T-helper 17 cell (primary cell): ENCODE measurements at places on chromosomes 12 and 14. TPM values are rescaled to one million over a fixed set of nuclear protein-coding genes. Genes with fewer than 3 reads are reported as not detected.

DNA sequence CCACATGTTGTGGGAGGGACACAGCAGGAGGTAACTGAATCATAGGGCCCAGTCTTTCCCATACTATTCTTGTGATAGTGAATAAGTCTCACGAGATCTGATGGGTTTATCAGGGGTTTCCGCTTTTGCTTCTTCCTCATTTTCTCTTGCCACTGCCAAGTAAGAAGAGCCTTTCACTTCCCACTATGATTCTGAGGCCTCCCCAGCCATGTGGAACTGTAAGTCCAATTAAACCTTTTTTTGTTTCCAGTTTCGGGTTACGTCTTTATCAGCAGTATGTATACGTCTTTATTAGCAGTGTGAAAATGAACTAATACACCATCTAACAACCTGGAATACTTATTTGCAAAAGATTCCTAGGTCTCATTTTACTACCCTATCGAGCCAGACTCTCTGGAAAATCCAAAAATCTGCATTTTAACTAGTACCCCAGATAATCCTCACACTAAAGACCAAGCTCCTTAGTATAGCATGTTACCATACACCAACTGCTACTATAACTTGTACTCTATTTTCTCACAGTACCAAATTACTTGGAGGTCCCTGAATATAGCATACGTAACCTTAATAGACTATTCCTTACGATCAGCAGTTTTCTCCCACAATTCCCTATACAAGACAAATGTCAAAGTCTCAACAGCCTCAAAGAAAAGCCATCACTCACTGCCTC is 11.5 kb downstream of the GTF2A1 start:
- no peak for DNase-seq

DNA sequence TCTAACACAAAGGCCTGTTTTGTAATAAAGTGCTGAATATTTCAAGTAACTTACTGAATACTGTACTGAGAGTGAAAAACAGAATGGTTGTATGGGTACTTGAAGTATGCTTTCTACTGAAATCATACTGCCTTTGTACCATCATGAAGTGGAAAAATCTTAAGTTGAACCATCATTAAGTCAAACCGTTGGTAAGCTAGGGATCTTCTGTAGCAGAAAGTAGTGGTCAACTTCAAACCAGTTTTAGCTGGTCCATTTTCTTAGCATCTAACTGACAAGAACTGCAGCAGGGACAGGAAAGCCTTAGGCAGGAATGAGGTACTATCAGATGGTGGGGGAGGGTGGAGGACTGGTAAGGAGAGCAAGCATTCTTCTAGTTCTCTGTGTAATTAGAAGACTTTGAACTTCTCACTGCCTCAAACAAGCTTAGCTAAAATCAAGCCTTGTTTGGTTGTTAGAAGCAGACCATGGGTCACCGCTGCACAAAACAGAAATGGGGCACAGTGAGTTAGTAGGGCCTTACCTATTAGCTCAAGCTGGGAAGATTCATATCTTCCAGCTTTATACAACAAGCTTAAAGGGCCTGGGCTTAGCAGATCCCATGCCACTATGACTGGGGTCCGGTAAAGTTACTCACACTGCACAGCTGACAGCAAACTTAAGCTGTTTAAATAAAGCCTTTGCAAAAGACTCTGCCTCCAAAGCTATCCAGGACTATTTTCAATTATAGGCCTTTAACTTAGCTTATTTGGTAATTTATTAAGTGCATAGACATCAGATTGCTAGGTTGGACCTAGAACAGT is 73.8 kb downstream of the ACADS start:
- no peak for DNase-seq

- no peak for DNase-seq
These were observed 152.4 kb upstream of the RFLNA start for GRCh38 chr12:124142395-124143035.

DNA sequence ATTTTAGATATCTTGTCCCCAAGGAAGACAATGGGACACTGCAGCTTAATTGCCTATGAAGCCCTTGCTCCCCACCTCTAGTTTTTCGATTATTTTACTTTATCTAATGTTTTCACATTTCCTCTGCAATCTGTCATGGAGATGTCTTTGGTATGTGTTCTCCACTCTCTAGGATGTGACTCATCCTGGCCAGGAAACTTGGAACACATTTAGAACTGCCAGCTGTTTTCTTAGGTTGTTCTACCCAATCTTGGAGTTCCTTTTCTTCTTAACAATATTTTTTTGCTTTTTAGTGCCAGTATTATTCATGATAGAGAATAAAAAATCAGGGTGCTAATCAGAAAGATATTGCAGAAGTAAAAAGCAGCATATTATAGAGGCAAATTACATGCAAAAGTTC is 101.7 kb upstream of the CLEC14A start:
- DNase-seq: no peak

DNA sequence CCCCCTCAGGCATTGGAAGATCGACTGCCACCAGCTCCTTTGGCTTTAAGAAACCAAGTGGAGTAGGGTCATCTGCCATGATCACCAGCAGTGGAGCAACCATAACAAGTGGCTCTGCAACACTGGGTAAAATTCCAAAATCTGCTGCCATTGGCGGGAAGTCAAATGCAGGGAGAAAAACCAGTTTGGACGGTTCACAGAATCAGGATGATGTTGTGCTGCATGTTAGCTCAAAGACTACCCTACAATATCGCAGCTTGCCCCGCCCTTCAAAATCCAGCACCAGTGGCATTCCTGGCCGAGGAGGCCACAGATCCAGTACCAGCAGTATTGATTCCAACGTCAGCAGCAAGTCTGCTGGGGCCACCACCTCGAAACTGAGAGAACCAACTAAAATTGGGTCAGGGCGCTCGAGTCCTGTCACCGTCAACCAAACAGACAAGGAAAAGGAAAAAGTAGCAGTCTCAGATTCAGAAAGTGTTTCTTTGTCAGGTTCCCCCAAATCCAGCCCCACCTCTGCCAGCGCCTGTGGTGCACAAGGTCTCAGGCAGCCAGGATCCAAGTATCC is 288.7 kb downstream of the NAV3 start:
- no peak for DNase-seq

DNA sequence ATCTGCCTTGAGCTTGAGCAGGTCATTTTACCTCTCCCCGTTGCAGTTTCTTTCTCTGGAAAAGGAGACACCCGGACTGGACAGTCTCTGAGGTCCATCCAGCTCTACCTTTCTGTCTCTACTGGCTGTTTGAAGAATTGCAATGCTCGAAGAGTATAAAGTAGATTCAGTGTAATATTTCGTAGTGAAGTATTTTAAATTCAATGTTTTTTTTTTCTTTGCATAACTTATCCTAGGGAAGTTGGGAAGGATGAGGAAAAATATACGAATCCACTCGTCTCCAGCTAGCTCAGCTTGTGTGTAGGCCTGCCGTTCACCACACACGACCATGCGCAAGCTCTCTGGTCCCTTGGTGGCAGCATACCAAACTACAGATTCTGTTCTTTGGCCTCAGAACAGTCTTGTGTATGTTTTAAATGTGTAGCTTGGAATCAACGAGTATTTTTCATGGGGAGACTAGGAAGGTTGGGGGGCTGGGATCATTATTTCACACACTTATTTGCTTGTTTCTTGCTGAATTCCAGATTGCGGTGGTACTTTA is 307.9 kb downstream of the CACNA1C start:
- no peak for DNase-seq

GRCh38 chr14:79842270-79842669 is 369.0 kb downstream of the DIO2 start:
- no peak for DNase-seq

- DNase-seq: no peak
These were observed 232.1 kb upstream of the TBX3 start for GRCh38 chr12:114916124-114916523.

GRCh38 chr14:56195704-56196103 is 77.5 kb downstream of the PELI2 start:
- no peak for DNase-seq

GRCh38 chr14:81302638-81303037 is 81.9 kb upstream of the GTF2A1 start:
- no peak for DNase-seq

DNA sequence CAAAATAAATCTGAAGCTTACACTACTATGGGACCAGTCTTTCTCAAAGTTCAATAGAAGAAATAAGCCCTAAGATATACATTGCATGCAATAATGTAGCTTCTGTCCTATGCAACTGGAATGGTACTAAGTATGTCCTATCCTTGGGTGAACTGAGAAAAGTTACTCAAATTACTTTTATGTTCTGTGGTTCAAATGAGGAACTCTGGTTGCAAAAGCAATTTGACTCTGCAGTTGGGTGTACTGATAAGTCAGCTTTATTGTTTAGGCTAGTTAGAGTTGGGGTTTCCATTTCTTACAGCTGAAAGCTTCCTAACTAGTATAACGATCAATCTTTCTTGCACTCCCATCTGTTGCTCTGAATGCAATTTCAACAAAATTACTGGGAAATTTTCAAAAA is 29.2 kb downstream of the GPR135 start:
- no peak for DNase-seq

The C14orf132 gene
- 1.7 TPM for total RNA-seq

The MOAP1 gene
- total RNA-seq: 70.5 TPM

The MBIP gene
- 44.3 TPM for total RNA-seq

The TNFAIP2 gene
- total RNA-seq: 6.3 TPM

The TMEM179 gene
- not detected for total RNA-seq

The ALG10 gene
- total RNA-seq: 11.0 TPM
